NCI-H187 (cell line): ENCODE measurements at places on chromosomes 1 and 21.
A peak's percentile ranks its signal among the peaks of the same experiment; 100 is the strongest.

GRCh38 chr1:6560267-6560666 is 5.2 kb downstream of the TAS1R1 start:
- DNase-seq, result no peak

GRCh38 chr1:227152525-227152924 is 165.8 kb downstream of the CDC42BPA start:
- DNase-seq, result no peak

DNA sequence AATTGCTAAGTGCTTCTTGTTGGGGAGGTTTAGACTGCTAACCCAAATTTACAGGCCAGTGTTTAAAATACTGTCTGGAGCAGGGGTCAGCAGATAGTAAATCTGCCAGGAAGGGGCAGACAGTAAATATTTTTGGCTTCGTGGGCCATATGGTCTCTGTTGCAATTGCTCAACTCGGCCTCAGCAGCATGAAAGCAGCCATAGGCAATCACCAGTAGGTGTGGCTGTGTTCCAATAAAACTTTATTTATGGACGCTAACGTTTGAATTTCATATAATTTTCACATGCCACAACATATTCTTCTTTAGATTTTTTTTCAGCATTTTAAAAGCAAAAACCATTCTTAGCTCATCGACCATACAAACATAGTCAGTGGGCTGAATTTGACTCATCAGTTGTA is 172.7 kb downstream of the BRINP2 start:
- DNase-seq, result no peak

GRCh38 chr21:38733972-38734546 is 71.7 kb upstream of the ETS2 start:
- DNase-seq, result no peak

DNA sequence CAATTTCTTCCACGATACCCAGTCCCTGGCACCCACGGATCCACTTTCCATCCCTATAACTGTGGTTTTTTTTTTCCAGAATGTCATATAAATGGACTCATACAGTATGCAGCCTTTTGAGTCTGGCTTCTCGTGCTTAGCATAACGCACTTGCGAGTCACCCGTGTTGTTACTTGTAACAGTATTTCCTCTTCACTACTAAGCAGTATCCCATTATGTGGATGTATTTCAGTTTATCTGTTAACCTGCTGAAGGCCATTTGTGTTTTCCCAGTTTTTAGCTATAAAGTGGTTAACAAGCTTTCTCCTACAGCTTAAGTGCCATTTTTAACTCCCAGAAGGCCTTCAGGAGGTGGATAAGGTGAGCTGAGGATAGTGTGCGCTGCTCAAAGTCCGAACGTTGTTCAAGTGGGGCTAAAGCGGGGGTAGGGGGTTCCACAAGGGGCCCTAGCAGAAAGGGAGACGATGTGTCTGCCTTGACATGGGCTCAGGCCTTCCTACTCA is 829 bp downstream of the ADAR start:
- DNase-seq, result no peak

- peak; percentile 19 for DNase-seq
These were observed 144.4 kb upstream of the ZNF644 start for GRCh38 chr1:91166106-91166712.
